Airway epithelial cell (primary cell): ENCODE measurements at places on chromosomes 4 and X. TPM values are rescaled to one million over a fixed set of nuclear protein-coding genes. Genes with fewer than 3 reads are reported as not detected.

The C4orf46 gene
- total RNA-seq: 6.1 and 10.4 TPM in 2 replicates

The IBSP gene
- total RNA-seq: not detected in 2 replicates

The ZBTB49 gene
- total RNA-seq: 0.51 and 2.5 TPM in 2 replicates

The USP17L29 gene
- total RNA-seq: not detected in 2 replicates

The ARR3 gene
- total RNA-seq: not detected in 2 replicates
